ENCODE measurements at places on chromosomes 6 and 20.

- DNase-seq: no peak
Observed at GRCh38 chr6:129567374-129567773, 142.6 kb downstream of the ARHGAP18 start.

- no peak for DNase-seq
Observed at GRCh38 chr20:1893721-1894470, 1.3 kb upstream of the SIRPA start.

DNA sequence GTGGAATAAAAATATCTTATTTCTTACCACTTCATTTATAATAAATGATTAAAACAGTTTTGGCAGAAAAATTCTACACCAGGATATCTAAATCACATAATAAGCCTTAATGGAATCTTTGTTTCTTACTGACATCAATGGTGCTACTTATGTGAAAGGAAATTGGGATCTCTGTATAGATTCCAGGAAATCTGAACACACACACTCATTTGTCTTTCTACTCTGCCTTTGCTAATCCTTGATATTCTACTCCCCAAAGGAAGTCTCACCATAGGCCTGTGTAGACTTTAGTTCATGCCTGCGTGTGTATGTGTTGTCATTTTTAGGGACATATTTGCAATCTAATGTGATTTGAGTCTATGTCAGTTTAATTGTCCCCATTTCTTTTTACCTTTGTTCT lies 7.9 kb downstream of the ADGRB3 start:
- DNase-seq: no peak

DNA sequence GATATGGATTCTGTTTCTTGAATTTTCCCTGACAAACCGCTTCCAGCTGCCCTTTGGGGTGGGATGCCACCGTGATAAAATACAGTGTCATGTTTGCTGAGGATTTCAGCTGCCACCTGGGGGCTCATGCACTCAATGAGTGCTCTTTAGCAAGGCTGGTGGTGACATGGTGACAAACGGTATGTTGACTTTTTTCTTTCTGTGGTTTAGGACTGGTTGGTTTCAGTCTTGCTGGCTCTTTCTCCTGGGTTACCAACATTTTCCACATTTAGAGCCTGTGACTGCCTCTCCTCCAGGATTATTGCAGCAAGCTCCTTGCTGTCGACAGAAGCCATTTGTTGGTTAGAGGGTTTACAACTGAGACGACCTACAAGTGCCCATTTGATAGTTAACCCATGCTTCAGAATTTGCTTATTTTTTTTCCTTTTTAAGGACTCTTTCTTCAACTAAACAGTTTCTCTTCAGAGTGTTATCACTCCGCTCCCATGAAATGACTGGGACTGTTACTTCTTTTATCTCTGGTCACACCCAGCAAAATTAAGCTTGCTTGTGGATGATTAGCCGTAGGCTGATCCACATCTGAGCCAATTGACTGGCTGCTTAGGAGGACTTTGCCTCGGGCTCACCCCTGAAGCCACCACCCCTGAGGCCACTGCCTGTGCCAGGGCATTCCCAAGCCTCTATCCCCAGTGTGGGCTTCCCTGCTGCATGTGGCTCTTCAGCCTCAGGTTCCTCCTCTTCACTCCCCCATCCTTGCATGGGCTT lies 48.4 kb upstream of the CDYL start:
- no peak for DNase-seq

DNA sequence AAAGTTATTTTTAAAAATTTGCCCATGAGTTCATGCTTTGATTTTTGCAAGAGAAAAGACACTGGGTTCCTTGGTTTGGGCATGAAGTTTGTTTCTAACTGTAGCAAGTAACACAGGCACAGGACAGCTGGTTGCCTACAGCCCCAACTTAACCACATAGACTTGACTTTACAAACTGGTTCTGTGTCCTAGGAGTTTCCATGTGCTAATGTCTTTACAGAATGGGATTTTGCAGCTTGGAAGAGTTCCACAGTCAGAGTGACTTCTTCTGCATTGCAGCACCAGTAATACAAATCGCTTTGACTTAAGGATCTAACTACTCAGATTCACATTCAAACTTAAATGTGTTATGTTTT lies 44.3 kb downstream of the OR2B2 start:
- no peak for DNase-seq
